NCI-H510A treated with DMSO at 0.1 percent for 48 hours (cell line): ENCODE measurements at places on chromosomes 2 and 18.

- DNase-seq, result no peak
These were observed 100.1 kb upstream of the PARD3B start for GRCh38 chr2:204445149-204445548.

DNA sequence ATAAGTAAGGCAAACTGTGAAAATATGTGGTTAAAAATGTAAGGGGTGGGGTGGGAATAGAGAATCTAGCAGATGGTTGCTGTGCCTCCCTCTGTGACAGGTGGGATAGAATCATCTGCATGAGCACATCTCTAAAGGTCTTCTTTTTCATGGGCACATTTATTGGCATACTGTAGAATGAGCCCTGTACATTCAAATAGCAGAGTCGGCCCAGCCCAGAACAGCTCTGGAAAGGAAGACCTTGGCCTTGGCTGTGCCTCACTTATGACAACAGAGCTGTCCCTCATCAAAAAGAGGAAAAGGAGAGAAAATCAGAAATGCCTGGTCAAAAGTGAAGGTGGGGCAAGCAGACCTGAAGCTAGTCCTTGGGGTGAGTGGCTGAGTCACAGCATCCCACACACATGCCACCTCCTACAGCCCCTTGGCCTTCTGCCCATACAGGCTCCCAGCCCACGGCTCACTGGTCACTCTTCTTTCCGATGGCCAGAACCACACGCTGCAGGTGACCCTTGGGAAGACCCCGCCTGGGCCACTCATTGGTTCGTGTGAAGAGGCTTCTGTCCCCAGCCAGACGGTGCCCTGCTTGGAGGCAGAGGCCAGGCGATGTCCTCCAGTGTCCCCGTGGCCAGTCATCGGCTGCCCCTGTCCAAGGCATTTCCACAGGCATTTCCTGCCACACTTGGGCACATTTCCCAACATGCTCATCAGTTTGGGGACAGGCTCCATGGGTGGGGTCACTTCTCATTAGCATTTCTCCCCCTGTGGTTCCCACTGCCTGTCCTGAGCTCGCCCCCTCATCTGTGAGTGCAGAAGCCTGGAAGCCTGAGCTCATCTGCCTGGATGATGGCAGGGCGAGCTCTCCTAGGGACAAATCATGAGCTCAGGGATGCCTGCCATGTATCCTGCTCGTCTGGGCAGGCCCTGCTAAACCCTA lies 113.6 kb downstream of the MCFD2 start:
- no peak for DNase-seq

GRCh38 chr2:224671731-224672130 lies 44.4 kb downstream of the CCDC195 start:
- DNase-seq, result no peak

DNA sequence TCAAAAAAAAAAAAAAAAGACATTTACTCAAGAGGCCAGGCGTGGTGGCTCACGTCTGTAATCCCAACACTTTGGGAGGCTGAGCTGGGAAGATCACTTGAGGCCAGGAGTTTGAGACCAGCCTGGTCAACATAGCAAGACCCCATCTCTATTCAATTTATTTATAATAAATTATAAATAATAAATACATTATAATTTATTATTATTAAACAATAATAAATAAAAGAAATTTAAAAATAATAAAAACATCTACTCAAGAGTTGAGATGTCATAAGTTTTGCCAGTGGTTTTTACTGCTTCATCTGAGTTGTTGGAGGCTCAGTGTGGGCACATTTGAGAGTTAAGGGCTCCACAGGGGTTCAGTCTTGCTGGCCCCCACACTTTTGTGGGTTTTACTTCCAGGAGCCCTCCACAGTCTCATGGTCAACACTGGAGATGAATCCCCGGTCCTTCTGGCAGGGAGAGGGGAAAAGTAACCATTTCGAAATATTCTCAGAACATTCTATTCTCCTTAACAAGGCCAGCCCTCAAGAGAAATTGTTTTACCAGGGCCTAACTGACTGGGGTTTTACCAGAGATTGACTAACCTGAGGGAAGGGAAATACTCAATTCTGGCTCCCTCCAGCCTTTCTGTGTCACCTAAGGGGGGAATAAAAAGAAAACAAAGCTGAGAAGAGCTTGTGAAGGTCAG lies 51.6 kb upstream of the NCOA1 start:
- no peak for DNase-seq

DNA sequence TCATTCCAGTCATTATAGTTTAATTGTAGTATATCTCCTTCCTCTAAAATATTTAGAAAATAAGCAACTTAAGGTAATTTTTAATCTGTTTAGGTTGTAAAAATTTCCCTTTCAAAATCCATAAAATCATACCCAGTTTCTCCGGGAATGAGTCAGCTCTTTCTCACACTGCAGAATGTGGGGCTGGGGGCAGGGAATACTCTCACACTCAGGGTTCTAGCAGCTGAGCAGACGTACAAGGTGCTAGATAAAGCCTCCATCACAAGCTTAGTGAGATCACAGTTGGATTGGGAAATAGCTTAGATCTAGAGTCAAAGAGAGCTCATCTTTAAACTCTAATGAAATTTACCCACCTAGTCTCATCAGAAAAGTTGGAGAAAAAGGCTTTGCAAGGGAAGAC lies 79.9 kb upstream of the FAM237A start:
- DNase-seq, result no peak
